ENCODE measurements at places on chromosomes 7 and 10.

DNA sequence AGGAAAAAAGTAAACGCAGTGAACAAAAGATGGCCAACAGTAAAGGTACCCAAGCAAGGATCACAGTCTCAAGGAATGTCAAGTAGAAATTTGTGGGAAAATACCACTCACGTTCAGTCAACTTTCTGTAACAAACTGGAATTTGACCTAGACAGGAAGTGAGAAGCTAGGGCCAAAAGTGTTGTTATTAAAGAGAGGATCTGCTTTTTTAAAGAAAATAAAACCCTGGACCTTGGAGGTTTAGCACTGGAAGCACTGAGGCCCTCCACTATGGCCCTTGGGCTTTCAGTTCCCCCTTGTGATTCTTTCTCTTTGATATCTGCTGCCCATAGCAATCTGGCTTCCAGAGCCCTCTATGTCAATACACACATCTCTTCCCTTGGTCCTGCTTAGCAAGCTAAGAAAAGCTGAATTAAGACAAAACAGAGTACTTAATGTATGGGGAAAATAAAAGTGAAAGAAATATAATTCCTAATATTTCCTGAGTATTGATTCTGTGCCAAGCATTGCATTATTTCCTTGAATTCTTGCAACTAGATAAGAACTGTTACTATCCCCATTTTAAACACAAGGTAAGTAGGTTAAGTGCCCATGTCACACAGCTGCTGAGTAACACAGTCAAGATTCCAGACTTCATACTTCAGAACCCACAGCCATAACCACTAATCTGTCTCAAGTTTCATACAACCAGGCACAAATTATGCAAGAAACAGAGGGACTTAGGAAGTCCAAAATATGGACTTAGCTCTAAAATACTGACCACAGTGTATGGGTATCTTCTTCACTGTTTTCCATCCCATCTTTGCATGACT lies 2.6 kb upstream of the ZNF438 start:
- no peak for DNase-seq

DNA sequence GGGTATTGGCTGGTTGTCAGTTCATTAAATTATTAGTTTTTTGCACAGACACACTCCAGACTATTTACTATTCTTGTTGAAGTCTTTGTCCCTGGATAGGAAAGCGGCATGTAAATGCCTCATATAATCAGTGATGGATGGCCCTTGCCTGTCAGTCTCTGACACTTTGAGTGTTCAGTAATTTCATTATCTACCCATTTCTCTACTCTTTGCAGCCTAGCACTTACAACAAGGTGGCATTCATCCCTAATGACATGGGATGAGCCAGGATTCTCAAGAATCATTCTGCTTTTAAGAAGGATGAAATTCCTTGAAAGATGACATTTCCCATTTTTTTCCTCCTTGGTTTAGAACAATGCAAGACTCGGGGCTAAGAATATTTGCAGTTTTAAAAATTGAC lies 155.7 kb downstream of the SORCS3 start:
- DNase-seq: no peak

- no peak for DNase-seq
Observed at GRCh38 chr7:129041142-129042085, 13.5 kb downstream of the TNPO3 start.

DNA sequence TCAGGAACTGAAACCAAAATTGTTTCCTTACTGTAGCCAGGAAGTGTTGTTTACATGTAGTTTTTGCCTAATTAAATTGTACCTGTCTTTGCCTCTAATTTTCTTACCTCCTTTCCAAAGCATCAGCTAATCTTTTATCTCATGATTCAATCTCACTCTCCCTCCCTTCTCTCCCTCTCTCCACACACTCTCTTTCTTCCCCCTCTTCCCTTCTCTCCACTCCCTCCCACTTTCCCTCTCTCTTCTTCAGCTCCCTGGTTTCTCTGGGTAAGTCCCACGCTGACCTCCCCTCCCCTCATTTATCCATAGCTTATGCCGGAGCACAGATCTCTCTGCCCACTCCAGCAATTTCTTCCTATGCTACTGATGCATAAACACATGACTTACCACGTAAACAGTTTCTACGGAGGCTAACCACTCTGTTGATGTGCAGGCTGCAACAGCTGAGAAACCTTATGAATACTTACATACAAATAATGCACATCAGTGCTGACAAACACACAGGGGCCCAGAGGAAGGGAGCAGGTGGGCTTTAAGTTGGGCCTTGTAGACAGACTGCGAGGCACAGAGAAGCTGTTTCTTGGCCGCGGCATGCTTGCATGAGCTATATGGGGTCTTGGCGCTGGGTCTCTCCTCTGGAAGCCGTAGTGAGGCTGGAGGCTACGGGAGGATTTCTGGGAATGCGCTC lies 174.4 kb upstream of the PLXNA4 start:
- no peak for DNase-seq

DNA sequence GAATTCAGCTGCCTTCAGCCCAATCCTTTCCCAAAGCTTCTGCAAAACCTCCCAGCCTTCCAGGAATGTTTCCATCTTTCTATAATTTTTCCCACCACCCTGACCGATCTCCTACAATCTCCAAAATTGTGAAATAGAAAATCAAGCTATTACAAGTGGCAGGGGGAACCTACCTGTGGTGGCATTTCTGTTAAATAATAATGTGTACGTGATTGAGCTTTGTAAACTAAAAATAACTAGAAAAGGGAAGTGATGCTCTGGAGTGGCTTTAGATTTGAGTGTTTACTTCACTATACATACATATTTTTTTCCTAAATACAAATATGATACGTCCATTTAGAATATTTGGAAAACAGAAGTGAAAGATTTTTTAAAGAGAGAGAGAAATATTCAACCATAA lies 593.6 kb downstream of the GRM8 start:
- no peak for DNase-seq

GRCh38 chr10:1162481-1163203 lies 106.5 kb downstream of the WDR37 start:
- DNase-seq: no peak

DNA sequence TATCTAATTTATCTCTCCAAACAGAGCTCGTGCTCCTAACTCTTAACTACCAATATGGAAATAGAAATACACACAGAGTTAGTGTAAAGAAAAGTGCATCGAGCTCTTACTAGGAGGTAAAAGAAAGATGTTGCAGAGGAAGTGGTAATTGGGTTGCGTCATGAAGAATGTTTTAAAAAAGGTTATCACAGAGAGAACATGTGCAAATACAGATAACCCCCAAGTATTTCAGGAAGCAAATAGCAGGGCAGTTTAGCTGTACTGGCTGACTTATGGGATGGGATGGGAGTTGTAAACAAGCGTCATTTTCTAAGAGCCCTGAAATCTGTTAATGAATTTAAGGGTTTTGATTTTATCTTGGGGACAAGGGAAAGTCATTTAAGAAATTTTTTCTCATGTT lies 153.9 kb downstream of the AGMO start:
- no peak for DNase-seq

DNA sequence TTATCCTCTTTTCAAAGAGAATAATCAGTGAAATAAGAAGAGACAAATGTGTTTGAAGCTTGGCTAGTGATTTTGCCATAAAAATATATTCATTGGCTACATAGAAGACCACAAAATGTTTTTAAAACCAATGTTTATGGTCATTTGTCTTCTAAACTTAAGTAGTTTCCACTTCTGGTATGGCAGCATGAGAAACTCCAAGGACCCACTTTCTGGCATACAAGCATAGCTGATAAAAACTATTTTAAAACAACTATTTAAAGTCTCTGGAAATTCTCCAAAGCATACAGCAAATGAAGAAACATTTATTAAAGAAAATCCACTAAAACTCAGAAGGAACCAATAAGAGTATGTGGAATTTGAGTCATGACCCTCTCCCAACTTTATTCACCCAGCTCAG lies 89.2 kb upstream of the TOMM7 start:
- DNase-seq: no peak

- no peak for DNase-seq
Observed at GRCh38 chr7:142355328-142355727, 97.5 kb upstream of the PRSS58 start.

- no peak for DNase-seq
Observed at GRCh38 chr7:33326485-33326848, 197.1 kb downstream of the BBS9 start.

GRCh38 chr10:14608381-14609001 lies 166.2 kb downstream of the FAM107B start:
- no peak for DNase-seq

GRCh38 chr10:62538606-62539005 lies 164.4 kb downstream of the ZNF365 start:
- no peak for DNase-seq

DNA sequence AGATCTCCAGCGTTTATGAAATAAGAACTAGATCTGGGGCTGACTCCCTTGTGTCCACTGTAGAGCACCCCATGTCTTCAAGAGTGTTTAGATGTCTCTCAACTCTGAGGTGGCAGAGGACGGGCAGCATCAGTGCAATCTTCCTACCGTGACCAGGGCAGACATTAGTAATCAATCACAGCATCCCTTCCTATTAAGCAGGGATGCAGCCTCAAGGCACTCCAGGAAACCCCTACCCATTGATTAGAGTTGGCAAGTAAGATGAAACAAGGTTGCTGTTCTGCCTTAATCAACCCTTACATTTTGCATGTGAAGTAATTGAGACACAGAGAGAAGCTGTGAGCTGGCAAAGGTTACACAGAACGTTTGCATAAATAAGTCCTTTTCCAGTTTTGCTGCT lies 283.7 kb upstream of the ZMIZ1 start:
- no peak for DNase-seq

DNA sequence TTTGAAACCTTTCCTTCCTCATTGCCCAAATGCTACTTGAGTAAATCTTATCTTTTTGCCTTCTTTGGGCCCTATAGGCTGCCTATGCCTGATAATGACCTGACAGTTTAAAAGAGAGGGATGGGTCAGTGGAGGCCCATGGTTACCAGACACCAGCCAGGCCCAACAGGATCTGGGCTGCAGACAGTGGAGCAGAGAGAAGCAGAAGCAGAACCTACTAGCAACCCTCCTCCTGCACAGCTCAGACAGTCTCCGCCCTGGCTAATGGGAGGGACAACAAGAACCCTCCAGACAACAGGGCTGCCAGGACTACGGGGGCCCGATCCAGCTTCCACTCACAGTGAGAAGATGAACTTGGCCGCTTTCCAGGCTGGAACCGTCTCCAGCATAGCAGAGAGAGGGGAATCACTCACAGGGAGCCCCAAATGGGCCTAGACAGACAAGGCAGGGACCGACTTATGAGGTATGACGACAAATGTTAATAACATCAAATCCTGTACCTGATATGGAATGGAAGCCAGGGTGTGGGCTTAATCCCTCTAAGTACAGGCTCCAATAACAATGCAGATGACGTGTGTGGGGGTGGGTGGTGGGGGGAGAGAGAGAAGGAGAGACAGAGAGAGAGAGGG lies 31.7 kb upstream of the DGKI start:
- no peak for DNase-seq

DNA sequence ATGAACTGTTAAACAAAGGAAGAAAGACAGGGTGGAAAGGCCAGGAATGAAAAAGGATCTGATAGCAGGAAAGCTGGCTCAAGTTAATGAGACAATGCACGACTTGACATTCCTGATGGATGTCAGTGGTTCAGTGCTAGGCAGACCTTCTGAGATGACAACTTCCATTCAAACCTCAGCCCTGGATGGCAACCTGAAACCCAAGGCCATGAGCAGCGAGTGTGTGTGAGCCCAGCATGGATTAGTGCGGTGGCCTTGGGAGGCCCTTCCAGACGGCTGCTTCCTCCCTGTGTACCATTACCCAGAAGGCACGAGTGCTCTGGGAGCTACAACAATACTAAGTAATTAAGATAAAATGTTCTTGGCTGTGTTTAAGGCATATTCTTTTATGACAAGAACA lies 18.8 kb downstream of the TRIL start:
- DNase-seq: no peak

GRCh38 chr7:134789967-134790685 lies 10.7 kb downstream of the CALD1 start:
- no peak for DNase-seq

- no peak for DNase-seq
Observed at GRCh38 chr10:77474939-77475338, 162.7 kb downstream of the KCNMA1 start.

GRCh38 chr10:34008656-34009055 lies 674.2 kb upstream of the NRP1 start:
- DNase-seq: no peak

GRCh38 chr10:89377705-89378637 lies at the start of gene IFIT1B:
IFIT1B (plus strand) TSS chr10:89378056; CDS start chr10:89378136, 80 bp downstream.
- DNase-seq: no peak

DNA sequence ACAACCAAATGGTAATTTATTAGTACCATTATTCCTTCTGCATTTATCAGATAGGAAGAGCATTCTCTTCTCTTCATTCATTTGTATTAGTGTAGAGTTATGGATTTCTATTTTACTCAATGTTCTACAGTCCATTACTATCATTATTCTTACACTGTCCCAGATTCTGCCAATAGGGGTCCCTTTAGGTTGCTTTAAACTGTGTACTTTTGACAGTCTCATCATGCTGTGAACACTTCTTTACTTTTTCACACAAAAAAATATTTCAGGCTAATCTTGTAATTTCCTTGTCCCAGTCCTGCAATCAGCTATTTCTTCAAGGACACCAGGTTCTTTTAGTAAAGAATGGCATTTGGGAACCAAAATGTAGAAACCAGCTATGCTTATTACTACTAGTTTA lies 99.3 kb downstream of the ZNF248 start:
- DNase-seq: no peak

GRCh38 chr7:30678805-30679204 lies 3.5 kb downstream of the CRHR2 start:
- DNase-seq: no peak

DNA sequence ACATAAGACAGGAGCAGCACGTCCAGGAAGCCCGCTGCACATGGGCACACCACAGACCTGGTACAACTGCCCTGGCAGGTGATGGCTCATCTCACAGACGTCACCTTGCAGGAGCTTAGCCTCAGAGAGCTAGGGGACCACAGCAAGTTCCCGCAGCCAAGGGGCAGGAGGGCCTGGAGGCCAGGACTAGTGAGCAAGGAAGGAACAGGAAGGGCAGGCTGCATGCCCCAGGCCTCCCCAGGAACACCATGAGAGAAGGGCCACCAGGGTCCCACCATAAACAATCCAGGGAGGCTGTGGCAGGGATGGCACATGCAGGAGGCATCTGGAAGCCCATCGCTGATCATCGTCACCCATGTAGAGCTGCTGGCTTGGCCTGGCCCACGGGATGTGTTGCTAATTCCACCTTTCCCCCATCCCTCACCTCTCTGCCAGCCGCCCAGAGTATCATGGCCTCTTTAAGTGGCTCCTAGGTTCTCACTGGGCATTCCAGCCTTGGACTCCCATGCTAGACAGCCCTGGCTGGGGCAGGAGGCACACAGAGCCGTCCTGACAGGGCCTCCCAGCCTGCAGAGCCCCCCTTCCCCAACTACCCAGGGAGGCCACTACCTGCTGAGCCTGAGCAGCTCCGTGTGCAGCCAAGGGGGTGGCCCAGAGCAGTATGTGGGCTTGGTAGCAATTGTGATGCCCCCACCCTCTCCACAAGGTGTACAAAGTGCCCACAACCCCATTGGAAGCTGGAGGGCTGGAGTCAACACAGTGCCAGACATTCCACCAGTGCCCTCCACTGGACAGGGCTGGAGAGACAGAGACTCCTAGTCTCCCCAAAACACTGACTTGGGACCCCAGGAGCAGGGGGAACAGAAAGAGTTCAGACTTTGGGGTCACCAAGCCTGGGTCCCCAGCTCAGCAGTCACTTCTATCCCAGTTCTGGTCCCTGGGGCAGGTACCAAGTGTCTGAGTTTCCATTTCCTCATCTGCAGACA lies 35.5 kb downstream of the GRID1 start:
- DNase-seq: no peak

- DNase-seq: no peak
Observed at GRCh38 chr7:55128693-55129394, 110.0 kb downstream of the EGFR start.

All from stimulated activated CD8-positive, alpha-beta memory T cell treated with anti-CD3 and anti-CD28 coated beads, Interleukin-2, amount 100 ng/mL, for 1 hour (primary cell).